ENCODE measurements at places on chromosomes 1 and 21.

DNA sequence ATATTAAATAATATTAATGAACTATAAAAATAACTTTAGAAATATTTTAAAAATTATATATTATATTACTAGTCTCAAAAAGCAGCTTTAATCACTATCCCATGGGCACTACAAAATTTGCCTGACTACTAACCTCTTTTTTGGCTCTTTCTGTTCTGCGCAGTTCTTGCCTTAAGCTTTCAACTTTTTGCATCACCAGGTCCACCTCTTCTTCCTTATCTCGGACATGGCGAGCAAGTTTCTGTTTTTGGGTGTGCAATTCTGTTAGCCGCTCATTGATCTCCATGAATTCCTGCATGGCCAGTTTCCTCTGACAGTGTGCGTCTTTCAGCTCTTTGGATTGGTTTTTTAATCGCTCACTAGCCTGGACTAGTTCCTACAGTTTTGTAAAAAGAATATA lies 172.4 kb downstream of the COQ8A start:
- no peak for DNase-seq

- no peak for DNase-seq
Measured at GRCh38 chr1:183996396-183996795, 41.1 kb downstream of the COLGALT2 start.

GRCh38 chr21:40835184-40835694 lies 11.7 kb downstream of the DSCAM start:
- DNase-seq: no peak

GRCh38 chr1:22414244-22414751 lies 37.4 kb upstream of the ZBTB40 start:
- DNase-seq: no peak

DNA sequence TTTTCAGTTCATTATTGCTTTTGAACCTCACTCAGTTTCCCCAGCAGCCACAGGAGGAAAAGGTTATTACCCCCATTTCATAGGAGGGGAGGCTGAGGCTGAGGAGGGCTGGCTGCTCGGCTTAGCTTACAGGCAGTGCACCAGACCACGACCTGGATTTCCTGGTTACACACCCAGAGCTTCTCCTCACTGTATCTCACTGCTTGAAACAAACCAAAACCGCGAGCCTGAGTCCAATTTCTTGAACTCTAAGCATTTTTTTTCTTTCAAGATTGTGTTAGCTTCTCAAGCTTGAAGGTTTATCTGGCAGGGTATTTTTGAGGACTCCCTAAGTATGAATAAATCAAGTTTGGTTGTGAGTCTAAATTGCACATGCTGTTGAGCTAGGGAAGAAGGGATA lies 188.9 kb upstream of the EDN2 start:
- peak; percentile 95 for DNase-seq

GRCh38 chr21:29074783-29075182 lies 1.3 kb upstream of the CCT8 start:
- DNase-seq: no peak

DNA sequence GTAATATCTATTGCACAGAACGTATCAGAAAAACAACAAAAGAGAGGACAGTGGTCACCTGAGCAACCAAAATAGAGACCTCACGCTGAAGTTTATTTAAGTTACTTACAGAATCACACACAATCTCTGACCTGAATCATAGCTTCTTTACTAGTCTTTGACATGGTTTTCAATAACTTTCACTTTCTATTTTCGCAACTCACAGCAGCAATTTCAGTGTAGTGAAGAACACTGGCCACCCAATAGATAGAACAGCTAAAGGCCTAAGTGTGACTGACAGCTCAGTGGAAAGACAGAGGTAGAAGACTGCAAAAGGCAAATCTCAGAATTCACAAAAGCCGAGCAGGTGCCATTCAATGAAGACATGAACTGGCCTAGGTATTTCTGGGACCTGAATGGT lies 435.6 kb upstream of the CHRM3 start:
- DNase-seq: no peak

DNA sequence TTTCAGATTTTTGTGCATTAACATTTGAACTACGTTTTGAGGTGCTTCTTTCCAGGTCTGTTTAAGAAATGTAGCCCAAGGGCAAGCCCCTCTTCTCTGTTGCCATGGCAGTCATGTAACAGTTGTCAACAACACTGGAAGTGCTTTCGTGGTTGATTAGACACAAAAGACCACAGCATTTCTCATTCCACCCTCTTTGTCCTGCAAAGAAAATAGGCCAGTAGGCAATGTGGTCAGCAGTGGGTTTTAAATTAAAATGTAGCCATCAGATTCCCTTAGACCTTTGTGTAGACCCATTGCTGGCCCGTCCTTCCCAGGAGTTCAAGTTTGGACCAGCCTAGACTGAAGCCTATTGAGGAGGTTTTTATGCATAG lies 35.4 kb downstream of the VANGL1 start:
- DNase-seq: no peak

GRCh38 chr1:34910425-34910824 lies 19.0 kb downstream of the DLGAP3 start:
- DNase-seq: no peak

- no peak for DNase-seq
Measured at GRCh38 chr1:32888677-32889420, 2.6 kb downstream of the HPCA start.

DNA sequence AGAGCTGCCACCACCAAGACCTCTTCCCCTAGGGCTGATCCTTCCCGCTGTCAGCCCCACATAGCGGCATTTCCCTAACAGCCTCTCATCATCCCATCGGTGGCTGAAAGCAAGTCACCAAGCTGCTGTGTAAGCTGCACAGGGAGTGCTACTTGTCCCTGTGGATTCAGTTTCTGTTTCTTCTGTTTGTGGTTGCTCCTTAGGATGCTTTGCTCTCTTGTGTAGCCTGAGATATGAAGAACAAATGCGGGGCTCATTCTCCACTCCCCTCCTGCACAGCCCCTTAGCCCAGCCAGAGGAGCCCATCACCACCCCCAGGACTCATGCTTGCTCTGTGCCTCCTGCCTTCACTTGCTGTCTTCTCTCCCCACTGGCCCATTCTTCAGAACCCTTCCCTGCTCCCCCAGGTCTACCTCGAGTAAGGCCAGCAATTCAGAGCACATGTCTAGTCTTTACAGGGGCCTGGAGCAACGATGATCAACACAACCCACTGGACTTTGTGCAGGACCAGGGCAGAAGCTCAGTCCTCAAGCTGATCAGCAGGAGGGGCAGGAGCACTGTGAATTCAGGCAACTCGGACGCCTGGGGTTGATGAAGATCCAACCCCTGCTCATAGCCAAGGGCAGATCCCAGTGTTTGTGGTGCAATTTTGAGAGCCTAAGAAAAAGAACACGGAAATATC lies 82.6 kb upstream of the GALNT2 start:
- no peak for DNase-seq

DNA sequence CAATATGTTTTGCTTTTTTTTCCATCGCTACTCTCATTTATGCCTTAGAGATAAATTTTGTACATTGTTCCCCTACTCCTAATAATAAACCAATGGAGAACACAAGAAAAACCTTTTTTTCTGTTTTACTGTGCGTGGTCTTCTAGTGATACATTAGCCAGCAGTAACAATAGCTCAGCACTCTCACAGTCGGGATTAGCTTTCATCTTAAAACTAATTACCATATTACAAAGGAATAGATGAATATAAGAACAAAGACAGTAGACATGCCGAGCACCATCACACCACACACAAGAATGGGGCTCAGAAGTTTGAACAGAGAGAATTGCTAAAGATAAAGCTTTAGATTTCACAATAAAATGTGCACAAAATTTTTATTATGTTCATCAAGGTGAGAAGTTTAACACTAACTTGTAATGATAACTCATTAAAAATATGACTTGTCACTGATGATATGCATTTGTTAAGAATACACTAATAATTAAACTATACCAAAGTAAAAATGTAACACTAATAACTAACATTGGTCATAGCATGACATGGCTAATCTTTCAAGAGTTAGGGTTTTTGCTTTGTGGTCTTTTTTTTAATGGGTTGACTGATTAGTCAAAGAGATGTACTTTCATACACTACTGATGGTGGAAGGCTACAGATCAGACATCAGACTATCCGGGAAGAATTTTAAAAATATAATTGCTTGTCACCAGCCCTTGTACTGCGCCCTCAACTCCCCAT lies 61.8 kb downstream of the EXTL2 start:
- no peak for DNase-seq

DNA sequence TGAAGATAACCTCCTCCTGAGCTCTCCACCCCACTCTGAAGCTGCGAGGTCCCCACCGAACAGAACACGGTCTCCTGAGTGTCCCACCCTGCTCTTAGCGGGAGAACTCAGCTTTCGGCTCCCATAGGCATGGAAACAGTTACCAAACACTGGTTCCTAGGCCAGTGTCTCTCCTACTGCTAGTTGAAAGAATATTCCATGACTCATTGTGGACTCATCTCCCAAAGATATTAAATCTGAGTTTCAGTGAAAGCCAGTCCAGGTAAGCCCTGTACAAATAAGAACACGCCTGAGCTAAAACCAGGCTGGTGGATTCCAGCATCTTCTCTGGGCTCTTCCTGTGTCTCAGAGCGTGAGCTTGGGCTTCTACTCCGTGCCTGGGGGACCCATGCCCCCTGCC lies 107.5 kb upstream of the CLDN14 start:
- no peak for DNase-seq

GRCh38 chr1:184036517-184036949 lies 995 bp downstream of the COLGALT2 start:
- no peak for DNase-seq

DNA sequence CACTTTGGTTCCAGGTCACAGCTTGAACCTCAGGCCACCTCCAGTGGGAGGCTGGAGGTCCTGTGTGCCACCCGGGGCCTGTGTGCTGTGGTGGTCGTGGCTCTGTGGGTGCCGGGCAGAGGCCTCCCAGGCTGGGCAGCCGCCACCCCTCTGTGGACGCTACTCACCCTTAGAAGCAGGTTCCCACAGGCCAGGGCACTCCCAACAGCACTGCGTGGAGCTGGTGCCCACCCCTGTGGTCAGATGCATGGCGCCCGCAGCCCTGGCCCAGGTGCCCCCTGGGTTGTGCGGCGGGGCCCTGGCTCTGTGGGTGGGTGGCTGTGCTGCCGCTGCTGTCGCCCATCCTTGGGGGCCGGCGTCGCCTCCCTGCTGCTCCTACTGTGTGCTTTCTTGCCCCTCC lies 39.7 kb downstream of the SKI start:
- no peak for DNase-seq

GRCh38 chr21:29885491-29885890 lies 54.3 kb downstream of the GRIK1 start:
- no peak for DNase-seq

- DNase-seq: no peak
Measured at GRCh38 chr1:246280551-246280950, 226.5 kb downstream of the SMYD3 start.

DNA sequence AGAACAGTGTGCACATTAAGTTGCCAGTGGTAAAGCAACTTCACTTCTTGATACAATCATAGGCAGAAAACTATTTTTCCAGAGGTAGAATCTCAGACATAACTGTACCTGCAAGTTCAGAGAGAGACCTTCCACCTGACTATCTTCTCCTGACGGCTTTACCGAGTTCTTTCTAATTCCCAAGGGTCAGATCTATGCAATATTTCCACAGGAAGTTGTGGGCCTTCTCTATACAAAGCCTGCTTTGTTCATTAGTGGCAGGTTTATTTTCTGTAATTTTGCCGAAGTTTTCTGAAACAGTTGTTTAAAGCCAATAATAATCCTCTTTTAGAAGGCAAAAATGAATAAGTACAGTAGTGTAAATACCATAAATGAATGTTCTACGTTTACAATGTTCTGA lies 58.2 kb upstream of the RCC1 start:
- DNase-seq: no peak

DNA sequence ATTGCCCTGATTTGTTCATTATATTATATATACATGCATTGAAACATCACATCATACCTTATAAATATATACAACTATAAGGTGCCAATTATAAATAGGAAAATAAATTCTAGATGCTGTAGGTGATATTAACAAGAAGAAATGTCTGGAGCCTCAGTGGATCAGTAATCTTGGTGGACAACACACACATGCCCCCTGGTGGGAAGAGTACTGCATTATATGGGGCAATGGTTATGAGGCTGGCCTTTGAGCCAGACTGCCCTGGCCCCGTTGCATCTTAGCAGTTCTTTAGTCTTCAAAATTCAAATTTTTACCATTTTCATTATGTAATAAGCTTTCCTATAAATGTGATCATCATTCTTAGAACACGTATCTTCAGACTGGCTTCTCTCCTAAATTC lies 335.0 kb upstream of the GREM2 start:
- DNase-seq: peak; percentile 11

- DNase-seq: no peak
Measured at GRCh38 chr1:36872126-36872754, 162.1 kb downstream of the GRIK3 start.

GRCh38 chr1:180157576-180158057 lies 2.9 kb downstream of the QSOX1 start:
- no peak for DNase-seq

- DNase-seq: no peak
Measured at GRCh38 chr1:157034137-157034800, 11.3 kb downstream of the ARHGEF11 start.

GRCh38 chr1:210490781-210491180 lies 162.1 kb downstream of the HHAT start:
- DNase-seq: no peak

GRCh38 chr1:83103341-83103740 lies 895.6 kb downstream of the TTLL7 start:
- DNase-seq: no peak

GRCh38 chr1:107276247-107276646 lies 135.4 kb downstream of the NTNG1 start:
- no peak for DNase-seq

- DNase-seq: peak; percentile 98
Measured at GRCh38 chr1:101311146-101311920, 74.5 kb downstream of the S1PR1 start.

- DNase-seq: no peak
Measured at GRCh38 chr1:160630523-160631451, 16.1 kb downstream of the SLAMF1 start.

GRCh38 chr21:41283211-41283818 lies 33.3 kb upstream of the FAM3B start:
- peak; percentile 76 for DNase-seq

GRCh38 chr1:156592910-156593660 lies 1.5 kb downstream of the NAXE start:
- no peak for DNase-seq

DNA sequence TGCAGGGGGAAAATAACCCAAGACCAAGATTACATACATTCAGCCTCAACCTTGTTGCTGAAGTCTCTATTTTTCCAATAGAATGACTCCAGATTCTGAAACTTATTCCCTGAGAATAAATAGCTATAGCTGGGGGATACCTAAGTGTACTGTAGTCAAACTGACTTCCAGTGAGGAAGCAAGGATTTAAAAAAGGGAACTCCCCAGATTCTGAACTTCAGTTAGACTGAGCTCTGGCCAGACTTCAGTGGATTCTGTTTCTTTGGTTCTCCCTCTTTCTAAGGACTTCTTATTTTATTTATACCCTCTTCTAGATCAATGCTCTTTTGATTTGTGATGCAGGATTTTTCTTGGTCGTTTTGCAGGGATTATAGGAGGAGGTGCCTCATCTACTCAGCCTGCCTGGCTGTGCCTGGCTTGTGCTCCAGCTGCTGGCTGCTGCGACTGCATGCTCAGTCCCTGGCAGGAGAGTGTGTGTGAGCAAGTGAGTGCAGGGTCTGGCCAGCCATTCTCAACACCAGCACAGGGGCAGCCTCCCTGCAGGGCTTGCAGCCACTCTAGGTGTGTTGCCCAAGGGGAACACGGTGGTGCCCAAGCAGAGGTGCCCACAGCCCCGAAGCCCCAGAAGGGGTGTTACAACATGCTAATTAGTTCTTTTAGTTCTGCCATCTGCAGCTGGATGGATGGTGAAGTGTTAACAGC lies 43.0 kb downstream of the SPATA17 start:
- no peak for DNase-seq
